Glutamatergic neuron (in vitro differentiated cells): ENCODE measurements at places on chromosomes 11 and 22.

- DNase-seq, result peak; percentile 77
Observed at GRCh38 chr22:30968015-30968923, at the start of gene MORC2. TSS of gene MORC2 (minus strand) at chr22:30968774. CDS start at chr22:30967889, 885 bp downstream.

DNA sequence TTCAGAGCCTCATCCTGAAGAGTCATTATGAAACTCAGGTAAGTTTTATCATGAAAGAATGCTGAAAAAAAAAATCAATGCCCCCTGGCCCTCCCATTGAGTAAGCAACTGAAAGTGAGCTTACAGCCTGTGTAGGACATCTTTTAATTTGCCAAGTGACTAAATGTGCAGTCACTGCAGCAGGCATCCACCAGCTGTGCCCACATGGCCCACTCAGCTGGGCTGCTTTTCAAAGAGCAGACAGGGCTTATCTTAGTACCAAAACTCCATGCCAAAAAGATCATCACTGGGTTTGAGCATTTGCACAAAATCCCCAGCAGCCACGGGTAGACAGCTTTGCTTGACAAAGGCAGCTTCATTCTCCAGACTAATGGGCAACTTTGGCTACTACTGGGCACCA is 709.7 kb downstream of the NTM start:
- DNase-seq, result no peak

- DNase-seq, result no peak
Observed at GRCh38 chr11:133893381-133893780, 48.1 kb upstream of the SPATA19 start.

- no peak for DNase-seq
Observed at GRCh38 chr22:32574411-32574810, 99.8 kb downstream of the FBXO7 start.

- no peak for DNase-seq
Observed at GRCh38 chr22:17243524-17243923, 24.3 kb upstream of the ADA2 start.
